Mesothelial cell of epicardium (in vitro differentiated cells): ENCODE measurements at places on chromosomes 13 and 19. TPM values are rescaled to one million over a fixed set of nuclear protein-coding genes. Genes with fewer than 3 reads are reported as not detected.

DNA sequence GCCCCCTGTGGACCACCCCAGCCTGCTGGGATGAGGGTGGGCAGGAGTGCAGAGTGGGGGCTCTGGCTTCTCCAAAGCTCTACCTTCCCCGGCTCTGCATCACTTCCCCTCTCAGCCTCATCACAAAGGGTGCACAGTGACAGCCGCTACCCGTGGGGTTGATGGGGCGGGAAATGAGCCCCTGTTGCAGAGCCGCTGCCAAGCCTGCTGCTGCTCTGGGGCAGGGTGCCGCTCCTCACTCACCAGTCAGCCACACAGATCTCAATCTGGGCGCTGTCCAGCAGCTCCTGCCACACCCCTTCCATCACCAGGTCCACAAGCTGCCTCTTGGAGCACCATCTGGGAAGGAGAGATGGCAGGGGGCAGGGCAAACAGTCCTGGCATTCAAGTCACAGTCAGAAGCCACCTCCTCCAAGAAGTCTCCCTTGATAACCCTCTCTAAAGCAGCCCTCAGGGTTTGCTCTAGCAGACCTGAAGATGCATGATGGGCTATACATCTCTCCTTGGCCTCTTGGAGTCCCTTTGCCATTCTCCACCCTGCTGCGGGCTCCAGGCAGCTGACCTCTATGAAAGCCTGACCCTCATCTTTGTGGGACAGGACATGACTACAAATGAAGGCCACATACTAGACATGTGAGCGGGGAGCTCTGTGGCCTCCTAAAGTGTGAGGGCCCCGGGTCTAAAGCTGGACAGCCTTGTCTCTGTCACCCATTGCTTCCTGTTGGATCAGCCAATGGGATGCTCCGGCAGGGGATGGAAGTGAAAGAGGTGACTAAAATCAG, 15.7 kb downstream of the MRPS12 start:
- no peak for DNase-seq

GRCh38 chr19:56671613-56671994, at the start of gene ZNF835:
TSS of gene ZNF835 (minus strand) at chr19:56671757. CDS start at chr19:56665198, 6,559 bp downstream.
- no peak for DNase-seq

DNA sequence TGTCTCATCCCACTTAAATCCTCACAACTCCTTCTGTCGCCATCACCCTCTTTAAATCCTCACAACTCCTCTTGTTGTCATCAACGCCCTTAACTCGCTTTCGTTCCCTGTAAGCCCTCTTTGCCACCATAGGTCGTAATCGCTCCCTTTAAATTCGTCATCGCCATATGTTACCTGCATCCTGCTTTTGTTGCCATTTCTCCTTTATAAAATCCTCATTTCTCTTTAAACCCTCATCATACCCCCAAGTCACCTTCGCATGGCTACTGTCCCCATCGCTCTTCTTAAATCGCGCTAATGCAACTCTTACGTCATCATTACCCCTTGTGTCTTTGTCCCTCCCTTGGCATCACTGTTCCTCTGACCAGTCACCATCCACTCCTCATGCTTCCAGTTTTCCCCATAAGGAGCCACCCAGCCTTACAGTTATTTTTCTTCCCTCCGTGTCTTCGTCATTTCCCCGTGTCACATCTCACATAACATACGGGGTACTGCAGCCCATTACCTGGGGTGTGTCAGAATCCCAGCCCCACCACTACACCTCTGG, 539 bp downstream of the PLD3 start:
- DNase-seq, result no peak

- no peak for DNase-seq
Measured at GRCh38 chr13:57568865-57569264, 62.7 kb upstream of the PCDH17 start.

DNA sequence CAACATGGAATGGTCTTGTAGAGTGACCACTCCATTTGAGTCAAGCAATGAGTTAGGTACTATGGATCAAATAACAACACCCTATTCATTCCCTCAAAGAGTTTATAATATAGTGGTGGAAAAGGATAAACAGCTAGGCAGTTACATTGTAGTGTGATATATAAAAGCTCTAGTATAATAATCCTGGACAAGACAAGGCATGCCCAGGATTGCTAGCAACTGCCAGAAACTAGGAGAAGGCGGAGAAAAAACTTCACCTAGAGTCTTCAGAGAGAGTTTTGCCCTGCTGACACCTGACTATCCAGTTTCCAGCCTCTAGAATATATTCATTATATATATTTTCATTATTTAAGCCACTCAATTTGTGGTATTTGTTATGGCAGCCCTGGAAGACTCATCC, 530.6 kb downstream of the KLF12 start:
- no peak for DNase-seq

GRCh38 chr13:20126541-20127261, 34.2 kb downstream of the GJA3 start:
- DNase-seq, result no peak

DNA sequence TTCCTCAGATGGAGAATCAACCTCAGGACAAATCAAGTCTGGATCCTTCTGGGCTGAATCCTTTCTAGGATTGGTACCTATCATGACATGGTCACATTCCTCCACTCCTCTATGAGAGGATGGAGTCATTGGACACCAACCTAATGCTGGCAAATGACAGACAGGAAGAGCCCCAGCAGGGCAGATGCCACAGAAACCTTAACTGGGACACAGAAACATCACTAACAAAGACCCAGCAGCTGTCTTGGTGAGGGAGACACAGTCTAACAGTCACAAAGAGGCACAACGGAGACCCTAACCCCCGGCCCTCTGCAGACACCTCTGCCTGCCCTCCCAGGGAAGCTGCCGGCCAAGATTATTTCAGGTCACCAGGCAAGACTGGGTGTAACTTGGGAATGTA, 2.1 kb downstream of the ANKRD27 start:
- DNase-seq, result no peak

DNA sequence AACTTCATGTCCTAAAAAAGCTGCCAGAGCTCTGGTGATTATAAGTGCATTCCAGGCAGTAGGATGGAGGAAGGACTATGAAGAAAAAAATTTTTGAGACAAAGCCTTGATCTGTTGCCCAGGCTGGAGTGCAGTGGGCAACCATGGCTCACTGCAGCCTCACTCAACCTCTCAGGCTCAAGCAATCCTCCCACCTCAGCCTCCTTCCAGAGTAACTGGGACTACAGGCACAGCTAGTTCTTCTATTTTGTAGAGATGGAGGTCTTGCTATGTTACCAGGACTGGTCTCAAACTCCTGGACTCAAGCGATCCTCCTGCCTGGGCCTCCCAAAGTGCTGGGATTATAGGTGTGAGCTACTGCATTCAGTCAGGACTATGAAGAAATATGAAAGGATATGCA, 161.2 kb downstream of the IRS2 start:
- DNase-seq, result no peak

The ZNF90 gene
- 27.6 to 28.0 TPM (median 27.9 TPM) in 3 replicates for total RNA-seq
